NCI-H1417 treated with DMSO at 0.1 percent for 48 hours (cell line): ENCODE measurements at places on chromosomes 11 and 22.

DNA sequence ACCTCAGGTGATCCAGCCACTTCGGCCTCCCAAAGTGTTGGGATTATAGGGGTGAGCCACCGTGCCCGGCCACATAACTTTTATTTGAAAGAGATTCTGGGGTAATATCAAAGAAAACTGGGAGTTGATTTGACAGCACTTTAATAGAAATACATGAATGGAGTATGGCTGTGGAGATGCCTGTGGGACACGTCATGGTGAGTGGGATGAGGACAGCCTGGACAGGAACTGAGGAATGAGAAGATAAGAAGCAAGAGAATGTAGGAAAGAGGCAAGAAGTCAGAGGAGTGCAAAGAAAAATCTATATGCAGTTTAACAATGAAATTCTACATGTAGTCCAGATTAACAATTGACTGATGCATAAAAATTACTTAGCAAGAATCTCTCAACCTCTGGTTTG, 31.0 kb downstream of the SLC22A6 start:
- DNase-seq, result no peak

DNA sequence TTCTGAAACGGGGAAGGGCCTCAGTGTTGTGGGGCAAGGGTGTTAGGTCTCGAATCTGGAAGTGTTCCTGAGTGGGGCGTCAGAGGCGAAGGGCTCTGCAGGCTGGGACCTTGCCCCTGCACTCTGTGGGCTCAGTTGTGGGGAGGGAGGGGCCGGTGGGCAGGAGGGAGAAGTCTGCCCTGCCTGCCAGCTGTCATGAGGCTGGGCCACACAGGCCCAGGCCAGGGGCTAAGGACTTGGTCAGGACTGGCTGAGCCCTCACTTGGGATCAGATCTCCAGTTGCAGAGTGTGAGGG, at the start of gene CRACR2B:
CRACR2B (plus strand) TSS at position 23 of the 296 bp plus-strand sequence. CDS start 689 bp downstream, outside the sequence.
- no peak for DNase-seq

DNA sequence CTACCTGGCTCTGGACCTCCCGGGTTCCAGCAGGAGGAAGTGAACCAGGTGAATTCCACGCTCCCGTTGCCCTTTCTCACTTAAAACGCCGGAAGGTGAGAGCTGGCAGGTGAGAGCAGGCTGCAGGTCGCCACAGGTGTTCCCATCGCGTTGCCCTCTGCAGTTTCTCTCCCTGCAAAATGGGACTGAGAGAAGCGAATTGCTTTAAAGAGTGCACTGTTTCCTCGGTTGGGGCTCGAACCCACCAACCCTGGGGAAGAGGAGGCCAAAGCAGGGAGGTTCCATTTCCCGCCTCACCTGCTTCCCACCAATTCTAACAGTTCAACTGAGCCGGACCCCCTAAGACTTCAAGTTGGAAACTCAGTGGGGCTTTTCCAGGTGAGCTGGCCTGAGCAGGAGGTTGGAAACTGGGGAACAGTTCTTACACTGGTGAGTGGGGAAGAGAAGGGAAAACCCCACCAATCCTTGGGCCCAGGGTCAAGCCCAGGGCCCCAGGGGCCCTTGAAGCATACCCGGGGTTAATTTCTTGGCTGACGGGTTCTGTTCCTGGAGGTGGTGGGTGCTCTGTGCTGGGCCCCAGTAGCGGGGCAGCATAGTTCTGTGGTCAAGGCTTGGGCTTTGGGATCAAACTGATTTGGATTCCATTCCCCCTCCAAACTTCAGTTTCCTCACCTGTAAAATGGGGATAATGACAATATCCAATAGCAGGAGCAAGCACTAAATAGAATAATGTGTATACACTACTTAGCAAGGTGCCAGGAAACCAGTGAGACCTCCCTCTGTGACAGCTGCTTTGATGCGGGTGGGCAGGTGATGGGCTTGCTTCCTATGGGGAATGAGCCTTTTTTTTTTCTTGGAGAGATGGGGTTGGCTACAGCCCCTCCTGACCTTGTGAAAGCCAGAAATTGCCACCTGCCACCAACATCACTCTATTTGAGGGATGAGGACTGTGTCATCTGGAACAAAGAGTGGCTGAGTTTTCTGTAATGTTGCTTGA, 788 bp downstream of the CD82 start:
- no peak for DNase-seq

DNA sequence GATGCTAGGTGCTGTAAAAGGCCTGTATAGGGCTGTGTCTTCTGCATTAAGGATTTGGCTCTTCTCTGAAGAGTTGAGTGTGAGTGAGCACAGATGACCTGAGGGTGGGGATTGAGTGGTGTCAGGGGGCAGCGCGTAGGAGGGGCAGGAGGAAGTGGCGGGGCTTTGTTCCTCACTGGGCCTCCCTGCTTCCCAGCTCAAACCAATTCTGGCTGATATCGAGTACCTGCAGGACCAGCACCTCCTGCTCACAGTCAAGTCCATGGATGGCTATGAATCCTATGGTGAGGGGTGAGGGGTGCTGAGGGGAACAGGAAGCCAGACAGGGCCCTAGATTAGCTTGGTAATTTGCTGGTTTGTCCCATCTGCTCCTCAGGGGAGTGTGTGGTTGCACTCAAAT, 9.1 kb downstream of the PHOX2A start:
- no peak for DNase-seq

- no peak for DNase-seq
Measured at GRCh38 chr11:68783216-68783821, 32.0 kb upstream of the TESMIN start.
